ENCODE measurements at places on chromosomes 12 and 14.

DNA sequence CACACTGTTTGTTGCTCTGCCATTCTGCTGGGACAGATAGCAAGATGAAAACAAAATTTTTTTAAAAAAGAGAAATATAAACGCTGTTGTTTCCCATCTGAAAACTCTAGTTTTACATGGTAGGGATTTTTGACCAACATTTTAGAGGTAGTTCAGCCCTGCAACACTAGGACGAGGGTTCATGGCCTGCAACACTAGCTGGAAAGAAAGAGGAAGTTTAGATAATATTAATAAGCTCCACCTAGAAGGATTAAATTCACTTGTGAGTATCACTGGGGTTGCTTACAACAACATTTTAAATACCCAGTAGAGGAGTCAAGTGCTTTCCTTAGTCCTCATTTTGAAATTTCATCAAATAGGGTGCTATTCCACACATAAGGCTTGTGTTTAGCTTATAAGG is 68.2 kb downstream of the SRGAP1 start:
- no peak for DNase-seq

DNA sequence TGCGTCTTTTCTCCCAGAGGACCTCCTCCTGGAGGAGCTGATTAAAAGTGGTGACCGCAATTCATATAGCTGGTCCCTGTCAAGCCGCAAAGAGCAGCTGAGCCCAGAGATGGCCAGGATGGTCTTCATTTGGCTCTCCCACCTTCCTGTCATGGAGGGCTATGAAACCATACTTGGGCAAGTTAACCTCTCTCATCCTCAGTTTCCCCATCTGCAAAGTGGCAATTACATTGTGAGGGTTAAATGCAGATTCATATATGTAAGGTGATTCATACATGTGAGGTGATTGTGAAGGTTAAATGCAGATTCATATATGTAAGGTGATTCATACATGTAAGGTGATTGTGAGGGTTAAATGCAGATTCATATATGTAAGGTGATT is 3.6 kb upstream of the TESC start:
- DNase-seq = no peak

DNA sequence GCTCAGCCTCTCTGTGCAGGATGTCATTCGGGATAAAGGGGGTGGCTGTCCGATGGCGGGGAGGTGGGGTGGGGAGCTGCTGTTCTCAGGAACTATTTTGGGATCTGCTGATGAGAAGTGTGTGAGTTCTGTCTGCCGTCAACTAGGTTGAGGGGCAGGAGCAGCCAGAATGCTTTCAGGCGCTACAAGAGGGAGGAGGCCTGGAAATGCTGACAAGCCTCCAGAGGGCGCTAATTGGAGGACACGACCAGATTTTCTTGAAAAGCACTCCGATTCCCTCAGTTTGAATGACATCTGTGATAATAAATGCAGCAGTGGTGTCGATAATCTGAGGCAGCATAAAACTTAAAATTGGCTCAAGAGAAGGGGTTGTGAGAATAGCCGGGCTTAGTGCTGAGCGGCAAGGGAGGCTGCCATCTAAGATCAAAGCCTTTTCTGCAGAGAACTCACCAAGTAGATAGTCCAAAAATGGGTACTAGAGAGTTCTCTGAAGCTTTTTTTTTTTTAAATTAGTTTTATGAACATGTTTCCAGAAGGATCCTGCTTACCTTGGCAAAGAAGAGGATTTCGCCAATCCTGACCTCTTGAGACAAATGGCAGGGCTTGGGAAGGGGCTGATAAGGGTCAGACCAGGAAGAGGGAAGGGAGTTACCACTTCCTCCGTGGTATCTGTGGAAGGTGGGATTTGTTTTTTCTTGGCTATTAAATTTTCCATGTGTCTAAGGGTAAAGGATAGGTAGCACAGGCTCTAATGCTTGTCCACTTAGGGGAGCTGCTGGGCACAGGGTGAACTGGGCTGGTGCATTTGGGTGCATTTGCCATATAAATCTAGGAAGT is 94.4 kb downstream of the CRACR2A start:
- no peak for DNase-seq

DNA sequence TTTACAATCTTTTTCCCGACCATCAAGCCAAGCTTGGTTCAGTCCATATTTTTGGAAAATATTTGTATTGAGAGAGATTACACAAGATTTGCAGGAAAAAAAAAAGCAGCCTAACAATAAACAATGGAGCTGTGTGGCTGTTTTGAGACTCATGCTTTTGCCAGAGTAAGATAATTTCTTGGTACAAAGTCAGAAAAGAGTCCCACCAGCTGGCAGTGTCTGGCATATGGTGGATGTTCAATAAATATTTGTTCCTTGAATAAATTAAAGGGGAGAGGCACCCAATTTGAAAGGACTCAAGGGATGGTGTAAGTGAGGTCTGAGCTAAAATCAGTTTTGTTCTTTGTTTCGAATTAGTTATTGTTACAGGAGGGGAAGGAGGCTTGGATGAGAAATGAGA is 78.1 kb upstream of the RPH3A start:
- no peak for DNase-seq

- no peak for DNase-seq
These were observed 126.7 kb downstream of the TMEM132D start for GRCh38 chr12:129776977-129777667.

DNA sequence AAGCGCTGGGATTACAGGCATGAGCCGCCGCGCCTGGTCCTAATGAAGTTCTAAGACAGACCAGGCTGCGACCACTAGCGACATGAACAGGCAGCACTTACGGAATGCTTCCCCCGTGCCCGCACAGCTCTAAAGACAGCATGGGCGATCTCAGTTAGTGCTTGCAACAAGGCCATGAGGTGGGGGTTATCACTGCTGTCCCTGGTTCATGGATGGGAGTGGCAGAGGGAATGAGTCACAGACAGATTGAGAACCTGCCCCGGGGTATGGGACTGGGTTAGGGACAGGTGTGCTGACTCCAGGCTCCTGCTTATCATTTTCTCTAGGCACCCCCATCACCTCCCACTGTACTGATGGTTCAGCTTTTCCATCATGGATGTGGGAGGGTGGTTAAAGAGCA is 160.9 kb downstream of the VRK1 start:
- DNase-seq = no peak

- no peak for DNase-seq
These were observed 874 bp downstream of the CDC42BPB start for GRCh38 chr14:103056322-103057027.

- DNase-seq = no peak
These were observed 24.8 kb downstream of the PELI2 start for GRCh38 chr14:56143025-56143424.

- DNase-seq = no peak
These were observed 381.9 kb downstream of the SLC16A7 start for GRCh38 chr12:59977779-59978178.

DNA sequence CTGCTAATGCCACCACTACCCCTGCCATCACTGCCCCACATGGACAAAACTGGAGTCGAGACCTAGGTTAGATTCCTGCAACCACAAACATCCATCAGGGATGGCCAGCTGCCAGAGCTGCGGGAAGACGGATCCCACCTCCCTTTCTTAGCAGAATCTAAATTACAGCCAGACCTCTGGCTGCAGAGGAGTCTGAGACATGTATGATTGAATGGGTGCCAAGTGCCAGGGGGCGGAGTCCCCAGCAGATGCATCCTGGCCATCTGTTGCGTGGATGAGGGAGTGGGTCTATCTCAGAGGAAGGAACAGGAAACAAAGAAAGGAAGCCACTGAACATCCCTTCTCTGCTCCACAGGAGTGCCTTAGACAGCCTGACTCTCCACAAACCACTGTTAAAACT is 7.1 kb upstream of the OAS2 start:
- DNase-seq = no peak

Data from right renal pelvis (tissue), 4 donors.